Kidney capillary endothelial cell (primary cell): ENCODE measurements at places on chromosomes 1 and 21.

GRCh38 chr1:24027838-24028468 is 47.8 kb upstream of the SRSF10 start:
- peak; percentile 38 for DNase-seq

- peak; percentile 88 for DNase-seq
Observed at GRCh38 chr1:21278860-21279845, 11.1 kb downstream of the ECE1 start.

GRCh38 chr1:15863156-15863901 is 15.8 kb downstream of the SPEN start:
- no peak for DNase-seq

GRCh38 chr1:160800645-160801408 is 4.9 kb downstream of the LY9 start:
- no peak for DNase-seq

- DNase-seq: no peak
Observed at GRCh38 chr1:191561276-191561675, 597.0 kb upstream of the RGS18 start.

DNA sequence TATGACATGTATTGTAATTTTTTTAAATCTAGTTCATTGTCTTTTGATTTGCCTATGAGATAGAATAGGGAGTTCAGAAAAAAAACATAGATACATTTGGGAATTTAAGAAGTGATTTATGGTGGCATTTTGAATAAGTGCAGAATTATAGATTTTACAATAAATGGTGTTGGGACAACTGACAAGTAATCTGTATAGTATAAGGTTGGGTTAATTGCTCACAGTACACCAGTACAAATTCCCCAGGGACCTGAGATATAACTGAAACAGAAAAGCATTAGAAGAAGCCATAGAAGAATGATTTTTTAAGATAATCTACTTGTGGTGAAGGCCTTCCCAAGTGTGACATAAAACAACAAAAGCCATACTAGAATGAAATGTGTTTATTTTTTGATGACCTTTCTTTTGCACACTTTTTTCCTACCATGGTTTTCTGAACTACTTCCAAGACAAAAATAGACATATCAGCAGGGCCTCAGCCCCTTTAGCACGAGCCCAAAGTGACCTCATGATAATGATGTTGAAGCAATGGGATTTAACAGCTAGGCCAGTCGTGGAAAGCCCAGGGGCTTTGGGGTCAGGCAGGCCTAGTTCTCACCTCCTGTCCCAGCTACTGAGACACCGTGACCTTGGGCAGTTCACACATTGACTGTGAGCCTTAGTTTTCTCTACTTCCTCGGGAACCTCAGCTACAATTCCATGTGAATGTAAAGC is 87.4 kb downstream of the GREM2 start:
- DNase-seq: no peak

- no peak for DNase-seq
Observed at GRCh38 chr1:3908886-3909517, 8.9 kb upstream of the C1orf174 start.

- no peak for DNase-seq
Observed at GRCh38 chr1:225539575-225539974, 111.7 kb upstream of the LBR start.

DNA sequence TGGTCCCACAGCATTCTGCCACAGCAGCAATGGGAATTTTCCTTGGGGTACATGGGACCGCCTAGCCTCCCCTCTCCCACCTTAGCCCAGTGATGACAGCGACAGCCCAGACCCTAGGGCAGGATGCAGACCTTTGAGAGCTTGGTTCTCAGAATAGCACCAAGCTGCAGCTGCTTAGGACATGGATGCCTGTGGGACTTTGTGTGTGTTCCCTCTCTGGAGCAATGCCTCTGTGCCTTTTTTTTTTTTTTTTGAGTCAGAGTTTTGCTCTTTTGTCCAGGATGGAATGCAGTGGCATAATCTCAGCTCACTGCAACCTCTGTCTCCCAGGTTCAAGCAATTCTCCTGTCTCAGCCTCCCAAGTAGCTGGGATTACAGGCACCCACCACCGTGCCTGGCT is 44.2 kb upstream of the AK4 start:
- DNase-seq: no peak

DNA sequence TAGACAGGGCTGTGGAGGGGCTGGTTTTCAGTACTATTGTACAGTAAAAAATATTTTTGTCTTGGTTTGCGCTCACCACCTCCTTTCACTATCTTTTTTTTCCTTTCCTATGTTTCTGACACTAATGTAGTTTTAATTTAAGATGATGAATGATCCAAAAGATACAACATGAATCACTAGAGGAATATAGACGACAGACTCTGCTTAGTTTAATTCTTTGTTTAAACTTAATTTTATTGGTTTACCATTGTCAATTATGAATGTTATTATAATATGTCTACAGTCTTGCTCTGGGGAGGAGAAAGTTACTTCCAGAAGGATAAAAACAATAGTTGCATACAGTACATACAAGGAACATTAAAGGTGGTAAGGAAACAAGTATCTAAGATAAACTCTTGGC is 682.4 kb upstream of the ADGRL4 start:
- no peak for DNase-seq

DNA sequence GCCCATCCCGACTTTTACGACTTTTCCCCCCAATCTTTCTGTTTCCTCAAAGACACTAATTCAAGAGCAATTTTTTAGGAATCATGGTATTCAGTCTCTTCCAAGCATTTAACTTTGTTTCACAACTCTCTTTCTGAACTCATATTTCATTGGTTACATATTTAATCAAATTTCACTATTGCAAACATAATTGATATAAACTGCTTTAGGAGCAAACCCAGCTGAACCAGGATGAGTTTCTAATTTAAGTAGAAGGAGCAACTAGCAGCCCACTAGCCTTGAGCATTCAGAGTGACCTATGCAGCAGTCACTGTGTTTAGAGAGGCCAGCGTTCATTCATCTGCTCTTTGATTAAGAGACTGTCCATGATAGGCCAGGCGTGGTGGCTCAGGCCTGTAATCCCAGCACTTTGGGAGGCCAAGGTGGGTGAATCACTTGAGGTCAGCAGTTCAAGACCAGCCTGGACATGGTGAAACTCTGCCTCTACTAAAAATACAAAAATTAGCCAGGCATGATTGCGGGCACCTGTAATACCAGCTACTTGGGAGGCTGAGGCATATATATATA is 1.8 kb downstream of the CELA2B start:
- DNase-seq: no peak

DNA sequence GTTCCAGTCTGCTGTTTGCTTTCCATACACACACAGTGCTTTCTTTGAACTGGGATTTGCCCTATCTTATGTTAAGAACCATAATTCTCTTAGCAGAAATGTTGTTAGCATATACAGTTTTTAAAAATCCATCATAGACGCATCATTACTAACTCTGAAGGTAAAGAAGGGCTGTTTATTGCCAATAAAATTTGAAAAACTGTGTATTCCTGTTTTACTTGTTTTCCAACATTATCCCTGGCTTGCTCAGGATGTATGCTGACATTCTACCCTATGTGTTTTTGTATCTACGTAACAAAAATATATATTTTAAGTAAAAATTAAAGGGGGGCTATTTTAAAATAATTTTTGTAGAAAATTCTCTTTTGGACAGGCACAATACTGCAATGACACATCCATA is 857.2 kb downstream of the BRINP3 start:
- DNase-seq: no peak

GRCh38 chr1:54335011-54335754 is 71.0 kb downstream of the SSBP3 start:
- DNase-seq: no peak

- no peak for DNase-seq
Observed at GRCh38 chr1:184555665-184556641, 169.1 kb downstream of the C1orf21 start.

DNA sequence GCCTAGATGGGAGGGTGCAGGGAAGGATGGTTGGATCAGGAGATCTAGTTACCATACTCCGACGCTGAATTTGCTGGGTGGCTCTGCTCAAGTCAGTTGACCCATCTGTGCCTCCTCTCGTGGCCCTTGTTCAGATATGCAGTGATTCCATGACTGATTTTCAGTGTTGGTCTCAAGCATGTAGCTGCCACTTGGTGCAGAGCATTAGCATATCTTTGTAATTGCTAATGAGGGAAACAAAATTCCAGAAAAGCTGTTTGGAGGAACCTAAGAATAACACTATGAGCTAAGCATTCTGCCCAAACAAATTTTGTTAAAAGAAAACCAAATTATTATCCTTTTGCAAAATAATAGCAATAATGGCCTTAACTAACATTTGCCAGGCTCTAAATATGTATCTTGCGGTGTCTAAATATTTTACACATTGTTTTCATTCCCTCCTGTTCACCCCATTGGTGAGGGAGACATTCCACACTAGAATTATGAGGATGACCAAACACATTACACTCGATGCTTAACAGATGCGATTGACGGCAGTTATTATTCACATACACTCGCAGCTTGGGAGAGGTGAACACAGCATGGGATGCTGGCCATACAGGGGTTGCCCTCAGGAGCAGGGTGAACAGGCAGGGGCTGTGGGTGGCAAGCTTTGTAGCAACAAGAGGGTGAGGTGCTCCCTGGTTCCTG is 69.1 kb downstream of the KCNJ15 start:
- DNase-seq: no peak
